RKO (cell line): ENCODE measurements at places on chromosomes 7 and 10.

- no peak for DNase-seq
Measured at GRCh38 chr7:107118109-107118900, 50.5 kb upstream of the HBP1 start.

GRCh38 chr7:132403465-132404110 lies 172.7 kb downstream of the PLXNA4 start:
- DNase-seq: no peak

DNA sequence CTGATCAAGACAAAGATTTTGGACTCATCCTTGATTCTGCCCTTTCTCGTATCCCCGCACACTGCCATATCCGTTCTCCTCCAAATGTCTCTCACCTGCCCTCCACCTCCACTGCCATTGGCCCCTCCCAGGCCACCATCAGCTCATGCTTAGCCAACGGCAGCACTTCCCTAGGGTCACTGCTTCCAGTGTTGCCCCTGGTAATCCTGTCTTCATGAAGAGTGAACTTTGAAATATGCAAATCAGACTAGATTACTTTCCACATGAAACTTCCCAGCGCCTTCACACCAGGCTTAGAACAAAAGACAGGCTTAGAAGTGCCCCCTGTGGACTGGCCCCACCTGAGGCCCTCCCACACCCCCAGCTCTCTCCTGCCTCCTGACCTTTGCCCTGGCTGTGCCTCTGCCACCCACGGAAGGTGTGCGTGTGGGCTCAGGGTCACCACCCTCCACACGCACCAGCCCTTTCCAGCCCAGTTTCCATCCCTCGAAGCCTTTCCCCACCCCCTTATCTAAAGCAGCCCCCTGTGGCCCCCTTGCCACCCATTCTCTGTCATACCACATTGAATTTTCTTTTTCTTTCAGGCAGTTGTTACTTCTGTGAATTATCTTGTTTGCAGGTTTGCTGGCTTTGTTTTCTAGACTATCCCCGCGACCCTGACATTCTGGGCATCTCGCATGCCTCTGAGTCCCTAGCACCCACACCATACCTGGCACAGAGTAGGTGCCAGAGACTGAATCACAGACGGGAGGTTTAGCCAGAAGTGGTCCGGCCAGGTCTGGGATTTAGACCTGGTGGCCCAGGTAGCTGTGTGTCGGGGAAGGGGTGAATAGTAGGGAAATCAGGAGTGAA lies 26.8 kb upstream of the C10orf53 start:
- no peak for DNase-seq

DNA sequence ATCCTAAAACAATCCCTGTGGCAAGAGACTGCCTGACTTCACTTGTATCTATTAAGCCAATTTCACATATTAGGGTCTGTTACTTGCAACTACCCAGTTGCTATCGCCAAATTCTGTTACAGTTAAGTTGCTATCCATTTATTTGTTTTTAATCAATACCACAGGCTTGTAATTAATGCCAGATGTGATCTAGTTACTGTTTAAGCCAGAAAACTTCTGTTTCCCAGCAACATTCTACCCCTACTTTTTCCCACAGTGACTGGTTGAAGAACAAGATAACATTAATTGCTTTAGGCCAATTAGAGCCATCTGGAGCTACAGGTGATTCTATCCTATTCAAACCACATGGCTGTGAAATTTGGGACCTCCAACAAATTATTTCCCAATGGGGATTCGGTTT lies 131.3 kb downstream of the ALOX5 start:
- DNase-seq: no peak

DNA sequence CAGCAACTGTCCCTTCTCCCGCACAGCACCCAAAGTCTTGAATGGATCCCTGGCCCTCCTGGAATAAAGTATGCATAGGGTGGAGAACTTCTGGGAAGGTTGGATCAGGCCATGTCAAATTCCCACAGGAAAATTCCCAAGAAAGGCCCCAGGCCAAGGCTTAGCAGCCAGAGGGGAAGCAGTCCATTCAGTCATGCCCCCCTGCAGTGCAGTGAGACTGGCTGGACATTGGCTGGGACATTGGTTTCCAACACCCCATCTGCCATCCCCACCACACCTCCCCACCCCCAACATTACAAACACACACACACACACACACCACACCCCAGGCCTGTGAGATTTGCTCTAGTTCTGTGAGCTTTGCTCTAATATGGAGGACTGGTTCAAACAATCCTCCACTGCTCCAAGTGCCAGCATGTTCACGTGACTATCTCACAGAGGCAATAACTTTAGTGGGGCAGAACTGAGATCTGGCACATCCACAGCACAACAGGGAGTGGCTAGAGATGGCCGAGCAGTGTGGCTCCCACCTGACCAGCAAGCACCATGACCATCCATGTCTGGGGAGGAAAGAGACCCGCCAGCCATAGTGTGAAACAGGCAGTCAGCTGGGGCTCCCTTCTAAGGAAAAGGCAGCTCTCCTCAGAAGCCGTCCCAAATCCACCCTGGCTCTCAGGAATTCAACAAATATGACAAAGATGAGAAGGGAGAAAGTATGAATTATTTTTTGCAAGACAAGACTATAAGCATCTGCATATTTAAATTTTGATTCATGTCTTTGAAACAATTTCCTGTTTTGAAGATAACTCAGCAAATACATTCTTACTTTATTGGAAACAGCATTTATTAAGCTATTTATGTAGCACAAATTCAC lies 6.7 kb upstream of the FAM170B start:
- no peak for DNase-seq
